ENCODE measurements at places on chromosomes 7 and 10.

DNA sequence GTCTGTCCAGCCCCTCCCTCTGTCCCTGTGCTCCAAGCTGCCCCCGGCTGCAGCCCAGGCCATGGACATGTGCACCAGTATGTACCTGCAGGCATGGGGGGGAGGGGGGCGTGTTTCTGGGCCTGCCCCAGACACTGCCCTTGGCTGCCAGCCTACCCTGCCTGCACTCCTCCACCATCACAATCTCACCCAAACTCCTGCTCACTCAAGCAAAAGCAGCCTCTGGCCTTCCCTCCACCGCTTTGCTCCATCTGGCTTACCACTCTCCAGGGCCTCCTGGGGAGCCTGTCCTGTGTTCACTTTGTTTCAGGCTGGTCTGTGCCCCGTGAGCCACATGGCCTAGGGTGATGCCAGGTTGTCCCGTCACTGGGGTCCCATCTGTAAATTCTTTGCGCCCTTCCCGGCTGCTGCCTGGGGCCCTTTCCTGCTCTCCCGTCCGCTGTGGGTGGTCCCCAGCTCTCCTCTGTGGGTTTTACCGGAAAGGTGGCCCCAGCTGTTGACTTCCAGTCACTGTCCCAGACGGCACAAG, 33.3 kb upstream of the PPIF start:
- DNase-seq, result no peak

DNA sequence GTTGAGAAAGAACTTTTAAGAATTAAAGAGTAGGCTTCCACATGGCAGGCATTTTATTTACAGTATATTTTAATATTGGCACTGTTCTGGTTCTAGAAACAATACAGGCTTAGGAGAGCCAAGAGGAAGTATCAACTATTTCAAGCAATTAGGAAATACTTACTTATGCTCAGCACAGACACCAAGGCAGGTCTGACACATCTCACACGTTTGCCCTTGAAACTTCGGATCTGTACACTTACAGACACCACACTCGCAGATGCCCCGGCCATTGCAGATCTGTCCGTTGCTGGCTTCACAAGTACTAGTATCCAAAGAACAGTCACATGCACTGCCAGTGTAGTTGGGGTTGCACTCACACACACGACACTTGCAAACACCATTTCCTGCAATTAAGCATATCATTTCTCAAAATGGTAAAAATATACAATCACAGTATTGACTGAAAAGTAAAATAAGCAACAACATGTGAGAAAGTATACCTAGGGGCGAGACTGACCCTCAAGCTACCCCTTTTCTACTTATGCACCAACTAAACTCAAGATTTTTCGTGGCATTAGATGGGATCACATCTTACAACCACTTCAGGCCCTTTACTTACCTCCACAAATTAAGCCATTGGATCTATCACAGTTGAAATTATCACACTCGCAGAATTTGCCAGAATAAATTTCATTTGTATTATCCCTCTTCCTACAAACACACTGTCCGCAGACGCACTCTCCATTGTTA, 46.6 kb downstream of the ITGB1 start:
- no peak for DNase-seq

- no peak for DNase-seq
Measured at GRCh38 chr7:44138698-44139097, 2.4 kb downstream of the MYL7 start.

DNA sequence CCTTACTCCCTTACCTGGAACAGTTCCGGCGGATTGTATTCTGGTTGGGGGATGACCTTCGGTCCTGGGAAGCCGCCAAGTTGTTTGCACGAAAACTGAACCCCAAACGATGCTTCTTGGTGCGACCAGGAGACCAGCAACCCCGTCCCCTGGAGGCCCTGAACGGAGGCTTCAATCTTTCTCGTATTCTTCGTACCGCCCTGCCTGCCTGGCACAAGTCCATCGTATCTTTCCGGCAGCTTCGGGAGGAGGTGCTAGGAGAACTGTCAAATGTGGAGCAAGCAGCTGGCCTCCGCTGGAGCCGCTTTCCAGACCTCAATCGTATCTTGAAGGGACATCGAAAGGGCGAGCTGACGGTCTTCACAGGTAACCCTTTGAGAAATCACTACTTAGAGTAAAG, 1.7 kb downstream of the TWNK start:
- no peak for DNase-seq

GRCh38 chr7:64868499-64868898, 34.6 kb upstream of the ZNF273 start:
- no peak for DNase-seq

DNA sequence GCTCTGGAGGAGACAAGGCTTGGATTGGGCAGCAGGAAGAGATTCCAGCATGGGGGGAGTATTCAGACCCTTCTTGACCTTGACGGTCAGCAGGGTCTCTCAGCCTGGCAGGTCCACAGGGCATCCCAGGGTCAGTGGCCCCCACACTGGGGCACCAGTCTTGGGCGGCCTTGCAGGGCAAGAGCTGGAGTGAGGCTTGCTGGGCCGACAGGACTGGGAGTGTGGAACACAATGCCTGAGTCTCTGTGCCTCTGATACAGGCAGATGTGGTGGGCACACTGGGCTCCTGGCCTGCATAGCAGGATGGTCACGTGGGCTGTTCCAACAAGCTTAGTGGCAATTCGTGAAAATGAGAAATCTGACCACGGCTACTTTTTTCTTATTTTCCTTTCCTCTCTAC, 229.7 kb downstream of the TCERG1L start:
- no peak for DNase-seq

DNA sequence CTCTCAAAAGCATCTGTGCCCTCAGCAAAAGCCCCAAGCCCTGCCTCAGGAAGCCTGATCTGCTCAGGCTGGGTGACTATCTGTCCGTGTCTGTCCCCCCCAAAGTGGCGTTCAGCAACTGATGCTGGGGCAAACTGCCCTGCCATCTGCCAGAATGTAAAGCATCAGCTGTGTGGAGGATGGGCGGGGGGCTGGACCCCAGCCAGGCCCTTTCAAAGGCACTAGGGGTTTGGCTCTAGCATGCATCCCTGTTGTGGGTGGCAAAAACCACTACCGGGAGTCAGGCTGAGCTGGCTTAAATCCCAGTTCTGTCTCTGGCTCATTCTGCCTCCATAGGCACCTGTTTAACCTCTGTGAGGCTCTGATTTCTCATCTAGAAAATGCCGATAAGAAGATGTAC, 35.5 kb downstream of the GPRIN2 start:
- no peak for DNase-seq

- DNase-seq, result no peak
Measured at GRCh38 chr7:131627735-131628190, 71.3 kb upstream of the PODXL start.

DNA sequence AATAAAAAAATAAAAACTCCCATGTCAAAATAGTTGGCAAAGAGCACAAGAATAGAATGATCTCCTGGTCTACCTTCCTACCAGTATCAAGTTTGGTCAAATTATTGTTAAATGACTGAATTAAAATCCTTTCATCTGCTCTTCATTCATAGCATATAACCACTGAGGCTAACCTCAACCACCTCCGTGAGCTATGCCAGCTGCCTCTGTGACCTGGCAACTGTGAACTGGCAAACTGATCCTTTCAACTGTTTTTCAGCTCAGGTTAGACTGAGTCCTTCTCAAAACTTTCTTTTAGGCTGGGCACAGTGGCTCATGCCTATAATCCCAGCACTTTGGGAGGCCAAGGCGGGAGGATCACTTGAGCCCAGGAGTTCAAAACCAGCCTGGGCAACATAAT, 36.1 kb downstream of the NUDCD3 start:
- no peak for DNase-seq
